ENCODE measurements at places on chromosomes 2 and 18. TPM values are rescaled to one million over a fixed set of nuclear protein-coding genes. Genes with fewer than 3 reads are reported as not detected.

GRCh38 chr18:3874581-3874980 is 424.6 kb downstream of the TGIF1 start:
- no peak for DNase-seq

DNA sequence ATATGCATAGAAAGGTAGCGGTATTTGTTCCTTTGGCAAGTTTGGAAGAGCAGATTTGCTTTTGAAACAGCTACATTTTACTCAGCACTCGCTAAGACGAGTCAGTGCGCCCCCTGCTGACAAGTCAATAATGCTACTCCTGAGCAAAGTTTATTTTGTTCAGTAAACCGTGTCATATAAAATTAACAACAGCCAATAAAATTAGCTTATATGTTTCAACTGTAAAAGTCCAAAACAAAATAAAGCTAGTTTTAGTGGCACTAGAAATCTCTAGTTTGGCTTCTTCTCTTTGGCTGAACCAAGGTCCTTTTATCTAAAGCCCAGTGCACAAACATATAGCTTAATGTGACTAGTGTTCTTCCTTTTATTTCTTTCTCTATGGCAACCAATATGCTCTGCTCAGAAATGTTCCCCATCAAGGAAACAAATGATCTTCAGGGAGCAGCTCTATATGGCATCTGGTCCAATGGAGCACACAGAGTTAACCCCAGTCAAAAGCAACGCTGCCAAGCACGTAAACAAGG is 4.2 kb upstream of the POU3F3 start:
- no peak for DNase-seq

DNA sequence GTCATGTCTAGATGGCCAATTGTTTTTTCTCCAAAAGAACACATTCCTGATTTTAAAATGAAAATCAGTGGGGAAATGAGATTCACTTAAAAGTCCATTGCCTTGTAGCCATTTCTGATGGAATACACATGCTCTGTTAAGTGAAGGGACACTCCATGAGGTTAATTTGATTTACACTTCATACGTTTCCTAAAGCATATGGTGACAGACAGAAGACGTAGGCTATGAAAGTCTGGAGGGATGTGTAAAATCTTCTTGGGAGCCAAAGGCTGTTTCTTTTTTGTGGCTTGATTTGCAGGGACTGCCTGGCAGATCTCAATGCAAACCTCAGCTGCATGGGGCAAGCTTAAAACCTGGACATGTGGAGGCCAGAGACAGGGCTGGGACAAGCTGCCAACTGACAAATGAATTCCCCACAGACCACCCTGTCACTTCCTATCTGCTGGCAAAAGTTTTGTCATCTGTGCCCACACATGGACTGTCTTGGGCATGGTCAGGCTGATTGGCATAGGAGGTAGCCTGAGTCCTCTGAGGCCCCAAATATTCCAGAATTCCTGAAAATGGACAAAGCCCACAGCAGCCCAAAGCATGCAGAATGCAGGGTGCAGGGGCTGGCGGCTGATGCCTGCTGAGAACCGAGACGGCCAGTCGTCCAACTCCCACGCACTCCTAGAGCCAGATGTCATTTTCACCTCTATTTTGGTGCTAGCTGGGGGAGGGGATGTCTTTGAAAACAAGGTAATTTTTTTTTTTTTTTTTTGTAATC is 73.9 kb downstream of the SDC1 start:
- DNase-seq, result no peak

DNA sequence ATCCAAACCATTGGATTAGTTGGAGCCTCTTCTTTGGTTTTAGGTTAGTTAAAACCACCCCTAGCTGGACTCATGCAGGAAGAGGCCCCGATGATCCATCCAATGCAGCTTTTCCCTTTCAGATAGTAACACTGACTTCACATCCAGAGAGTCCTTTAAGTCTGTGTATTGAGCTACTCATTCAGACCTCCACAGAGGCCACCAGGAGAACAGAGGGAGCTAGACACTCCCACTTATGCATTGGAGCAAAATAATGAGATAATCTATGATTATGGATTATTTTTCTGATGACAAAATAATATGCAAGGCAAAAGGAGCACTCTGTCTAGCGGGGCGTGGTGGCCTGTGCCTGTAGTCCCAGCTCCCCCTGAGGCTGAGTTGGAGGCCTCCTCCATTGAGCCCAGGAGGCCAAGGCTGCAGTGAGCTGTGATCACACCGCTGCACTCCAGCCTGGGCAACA is 1.6 kb upstream of the ROCK2 start:
- no peak for DNase-seq

The RGPD3 gene
- 0.27 TPM for total RNA-seq

The NIF3L1 gene
- 32.2 TPM for total RNA-seq

The ATOH8 gene
- total RNA-seq, result not detected

The BIN1 gene
- total RNA-seq, result 63.5 TPM

- DNase-seq, result no peak
Measured at GRCh38 chr2:145644820-145645302, 1124.9 kb upstream of the ZEB2 start.

- no peak for DNase-seq
Measured at GRCh38 chr2:36839976-36840617, 126.2 kb downstream of the STRN start.

The ACADL gene
- not detected for total RNA-seq

The HTR2B gene
- not detected for total RNA-seq

GRCh38 chr2:111100765-111101162 is 19.9 kb upstream of the BCL2L11 start:
- no peak for DNase-seq

GRCh38 chr2:45005261-45006002 is 3.8 kb downstream of the SIX2 start:
- DNase-seq, result no peak

- DNase-seq, result no peak
Measured at GRCh38 chr18:55221622-55222021, 262.4 kb upstream of the CCDC68 start.
